ENCODE measurements at places on chromosomes 13 and 19.

DNA sequence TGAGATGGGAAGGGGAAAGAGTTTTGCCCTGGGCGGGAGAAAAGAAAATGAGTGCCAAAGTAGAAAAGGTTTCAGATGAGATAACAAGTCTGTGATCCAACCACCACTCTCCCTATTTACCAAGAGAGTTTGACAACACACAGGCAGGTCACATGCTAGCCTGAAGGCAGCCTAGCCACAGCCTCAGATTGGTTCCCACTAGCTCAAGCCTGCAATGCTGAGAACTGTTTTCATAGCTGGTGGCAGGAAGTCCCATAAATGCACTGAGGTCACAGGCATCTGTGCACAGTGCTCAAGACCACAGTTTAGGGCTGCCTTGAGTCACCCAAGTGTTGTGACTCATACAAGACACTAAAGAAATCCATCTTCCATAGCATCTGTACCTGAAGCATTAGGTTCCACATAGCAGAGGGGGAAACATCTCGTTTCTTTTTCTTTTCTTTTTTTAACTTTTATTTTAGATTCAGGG, 18.5 kb upstream of the POP4 start:
- no peak for DNase-seq

- no peak for DNase-seq
Measured at GRCh38 chr13:28474491-28475134, 20.3 kb downstream of the FLT1 start.

DNA sequence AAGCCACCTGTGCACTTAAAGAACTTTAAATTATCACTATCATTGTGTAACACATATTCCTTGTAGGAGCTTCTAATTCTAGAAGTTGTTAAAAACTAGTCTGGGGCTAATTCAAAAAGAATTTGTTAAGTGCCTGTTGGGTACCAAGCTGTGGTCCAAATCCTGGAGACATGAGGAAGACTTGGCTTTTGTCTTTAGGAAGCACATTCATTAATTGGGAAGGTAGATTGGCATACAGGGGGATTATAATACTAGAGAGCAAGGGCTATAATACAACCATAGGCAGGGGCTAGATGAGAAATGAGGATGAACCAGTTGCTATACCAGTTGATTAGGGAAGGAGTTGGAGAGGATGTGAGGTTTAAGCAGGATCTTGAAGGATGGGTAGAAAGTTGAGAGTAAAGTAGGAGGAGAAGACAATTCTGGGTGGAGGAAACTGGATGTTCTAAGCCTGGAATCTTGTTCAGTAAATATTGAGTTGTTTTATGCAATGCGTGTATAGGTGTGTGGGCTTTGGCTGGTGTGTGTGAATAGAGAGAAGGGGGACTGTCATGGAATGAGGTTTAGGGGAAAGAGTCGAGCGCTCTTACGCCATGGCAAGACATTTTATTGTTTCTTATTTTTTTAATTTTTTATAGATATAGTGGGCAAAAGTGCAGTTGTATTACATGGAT, 350.1 kb downstream of the GPC5 start:
- DNase-seq, result no peak

GRCh38 chr13:98246538-98247172, 69.6 kb upstream of the RNF113B start:
- DNase-seq, result no peak

GRCh38 chr13:87131611-87132010, 539.6 kb upstream of the SLITRK5 start:
- DNase-seq, result no peak

DNA sequence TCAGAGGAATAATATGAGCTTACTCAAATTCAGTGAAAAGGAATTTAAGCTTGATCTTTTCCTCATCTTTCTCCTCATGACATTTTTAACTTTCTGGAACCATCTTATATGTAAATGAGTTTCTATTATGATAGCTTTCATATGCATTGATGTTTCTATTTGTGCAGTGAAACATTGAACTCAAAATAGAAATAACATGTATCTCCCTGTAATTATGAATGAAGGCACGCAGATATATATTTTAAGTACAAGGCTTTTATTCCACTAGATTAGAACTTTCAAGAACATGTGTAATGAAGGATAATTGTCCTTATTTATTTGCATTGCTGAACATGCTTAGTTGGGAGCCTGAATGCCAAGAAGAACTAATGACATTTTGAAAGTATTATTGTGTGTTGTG, 1391.7 kb upstream of the MIR17HG start:
- no peak for DNase-seq

DNA sequence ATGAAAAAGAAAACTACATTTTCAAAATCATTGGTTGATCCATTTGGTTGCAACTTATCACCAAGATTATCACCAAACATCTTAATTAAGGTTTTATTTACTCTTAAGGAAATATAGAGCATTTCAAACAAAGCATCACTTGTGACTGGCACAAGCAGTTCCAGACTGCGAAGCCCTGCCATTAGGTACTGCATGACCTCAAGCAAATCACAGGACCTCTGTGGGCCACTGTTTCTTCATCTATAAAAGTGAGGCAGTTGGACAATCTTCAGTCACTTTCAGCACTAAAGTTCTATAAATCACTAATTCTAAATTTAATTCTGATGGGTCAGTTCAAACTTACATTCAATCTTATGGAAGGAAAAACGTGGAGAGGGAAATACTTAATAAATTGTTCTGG, 2.0 kb downstream of the ELF1 start:
- DNase-seq, result no peak

GRCh38 chr13:45932676-45933075, 81.1 kb upstream of the SIAH3 start:
- no peak for DNase-seq

DNA sequence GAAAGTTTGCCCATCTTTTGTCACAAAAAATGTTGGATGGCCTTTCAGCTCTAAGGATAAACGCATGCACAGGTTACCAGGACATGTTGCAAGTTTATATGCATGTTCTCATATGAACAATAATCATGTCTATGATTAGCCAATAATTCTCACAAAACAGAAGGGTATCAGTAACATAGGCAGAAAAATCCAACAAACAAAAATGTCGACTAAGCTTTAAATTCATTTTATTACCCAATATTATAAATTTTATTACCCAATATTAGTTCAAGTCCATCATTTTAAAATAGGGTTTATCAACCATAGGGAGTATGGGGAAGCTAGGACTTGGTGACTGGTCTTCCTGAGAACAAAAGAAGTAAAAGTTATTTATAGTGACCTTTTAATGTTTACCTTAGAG, 93.1 kb downstream of the ENOX1 start:
- no peak for DNase-seq

GRCh38 chr19:16051254-16052025, 24.9 kb upstream of the TPM4 start:
- DNase-seq, result no peak

DNA sequence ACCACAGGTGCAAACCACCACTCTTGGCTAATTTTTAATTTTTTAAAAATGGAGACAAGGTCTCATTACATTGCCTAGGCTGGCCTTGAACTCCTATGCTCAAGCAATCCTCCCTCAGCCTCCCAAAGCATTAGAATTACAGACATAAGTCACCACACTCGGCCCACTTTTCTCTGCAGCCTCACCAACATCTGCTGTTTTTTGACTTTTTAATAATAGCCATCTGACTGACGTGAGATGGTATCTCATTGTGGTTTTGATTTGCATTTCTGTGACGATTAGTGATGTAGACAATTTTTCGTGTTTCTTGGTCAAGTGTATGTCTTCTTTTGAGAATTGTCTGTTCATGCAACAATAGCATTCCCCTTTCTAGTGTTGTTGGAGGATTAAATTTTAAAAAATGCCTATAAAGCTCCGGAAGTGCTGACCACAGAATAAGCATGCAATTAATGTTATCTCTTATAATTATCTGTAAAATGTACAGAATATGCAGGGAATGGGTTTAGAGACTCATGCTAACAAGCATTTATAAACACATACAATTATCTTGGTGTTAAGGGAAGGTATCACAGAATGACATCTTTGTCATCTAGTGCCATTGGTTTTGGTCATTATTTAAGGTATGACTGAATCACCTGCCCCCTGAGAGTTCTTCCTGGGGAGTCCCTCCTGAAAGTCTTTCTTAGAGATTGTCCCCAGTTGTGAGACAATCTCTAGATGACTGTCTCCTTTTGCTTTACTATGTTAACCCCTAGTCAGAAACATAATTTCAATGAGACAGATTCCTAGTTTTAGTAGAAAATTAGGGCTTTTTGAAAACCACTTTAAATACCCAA, 118.5 kb upstream of the SERTM1 start:
- DNase-seq, result no peak

- no peak for DNase-seq
Measured at GRCh38 chr13:99979453-99980200, 2.0 kb upstream of the ZIC2 start.

DNA sequence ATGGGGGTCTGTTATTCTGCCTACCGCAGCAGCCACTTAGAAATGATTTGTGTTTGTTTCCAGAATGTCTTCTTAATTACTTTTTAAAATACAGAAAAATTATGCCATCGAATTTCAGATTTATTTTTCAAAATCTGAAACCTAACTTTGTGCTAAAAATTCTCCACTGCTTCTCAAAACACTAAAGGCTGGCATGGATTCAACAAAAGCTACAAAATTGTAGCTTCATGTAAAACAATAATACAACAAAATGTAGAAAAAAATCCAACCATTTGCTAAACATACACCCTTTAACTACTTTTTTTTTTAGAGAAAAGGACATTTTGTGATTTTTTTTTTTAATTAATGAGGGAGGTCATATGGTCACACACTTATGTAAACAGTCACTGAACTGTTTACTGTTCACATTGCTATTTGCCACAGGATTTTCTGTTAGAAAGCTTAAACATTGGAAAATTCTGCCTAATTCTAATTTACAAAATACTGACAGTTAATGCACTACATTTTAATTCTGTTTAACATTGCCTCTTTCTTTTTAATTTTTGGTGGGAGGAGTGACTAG, 606.6 kb downstream of the DCT start:
- no peak for DNase-seq

- DNase-seq, result no peak
Measured at GRCh38 chr13:64627654-64628053, 2602.5 kb downstream of the PCDH9 start.

DNA sequence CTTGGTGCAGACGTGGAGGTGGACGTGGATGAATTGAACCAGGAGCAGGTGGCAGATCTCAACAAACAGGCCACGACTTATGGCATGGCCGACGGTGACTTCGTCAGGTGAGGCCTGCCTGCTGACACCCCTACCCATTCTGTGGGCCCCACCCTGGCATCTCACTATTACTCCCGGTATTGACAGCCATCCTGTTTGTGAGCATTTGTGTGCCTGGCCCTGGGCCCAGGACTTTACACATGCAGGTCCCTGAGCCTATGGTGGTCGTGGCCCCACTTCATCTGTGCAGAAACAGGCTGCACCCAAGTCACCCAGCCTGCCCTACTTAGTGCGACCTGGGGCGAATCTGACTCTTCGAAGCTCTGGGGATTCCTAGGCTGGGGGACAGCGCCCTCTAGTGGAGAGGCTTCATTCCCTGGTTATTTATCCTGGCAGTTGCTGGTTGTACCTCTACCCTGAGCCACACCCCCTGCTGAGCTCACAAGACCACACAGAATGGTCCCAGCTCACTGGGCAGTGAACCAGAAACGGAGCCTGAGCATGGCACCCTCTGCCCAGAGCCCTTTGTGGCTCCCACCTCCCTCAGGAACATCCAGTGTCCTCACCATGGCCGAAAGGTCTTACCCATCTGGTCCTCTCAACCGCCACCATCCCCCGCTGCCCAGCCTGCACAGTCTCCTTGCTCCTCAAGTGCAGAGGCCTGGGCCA, 16.9 kb downstream of the ZNF296 start:
- peak; percentile 72 for DNase-seq

DNA sequence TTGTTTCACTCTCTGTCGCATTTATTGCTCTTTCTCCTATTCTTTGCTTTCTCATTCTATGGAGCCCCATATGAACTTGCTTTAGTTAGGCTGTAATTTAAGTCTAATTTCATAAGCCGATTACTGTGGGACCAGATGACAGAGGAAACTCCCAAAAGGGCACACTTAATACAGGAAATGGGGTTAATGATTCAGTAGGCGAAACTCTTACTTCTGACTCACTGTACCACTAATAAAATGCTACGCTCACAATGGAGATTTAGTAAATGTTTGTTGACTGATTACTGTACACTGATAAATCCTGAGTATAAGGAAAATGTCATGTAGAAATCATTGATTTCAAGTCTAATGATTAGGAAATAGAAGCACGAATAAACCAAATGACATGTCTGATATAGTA, 276.4 kb downstream of the KLF5 start:
- DNase-seq, result no peak

DNA sequence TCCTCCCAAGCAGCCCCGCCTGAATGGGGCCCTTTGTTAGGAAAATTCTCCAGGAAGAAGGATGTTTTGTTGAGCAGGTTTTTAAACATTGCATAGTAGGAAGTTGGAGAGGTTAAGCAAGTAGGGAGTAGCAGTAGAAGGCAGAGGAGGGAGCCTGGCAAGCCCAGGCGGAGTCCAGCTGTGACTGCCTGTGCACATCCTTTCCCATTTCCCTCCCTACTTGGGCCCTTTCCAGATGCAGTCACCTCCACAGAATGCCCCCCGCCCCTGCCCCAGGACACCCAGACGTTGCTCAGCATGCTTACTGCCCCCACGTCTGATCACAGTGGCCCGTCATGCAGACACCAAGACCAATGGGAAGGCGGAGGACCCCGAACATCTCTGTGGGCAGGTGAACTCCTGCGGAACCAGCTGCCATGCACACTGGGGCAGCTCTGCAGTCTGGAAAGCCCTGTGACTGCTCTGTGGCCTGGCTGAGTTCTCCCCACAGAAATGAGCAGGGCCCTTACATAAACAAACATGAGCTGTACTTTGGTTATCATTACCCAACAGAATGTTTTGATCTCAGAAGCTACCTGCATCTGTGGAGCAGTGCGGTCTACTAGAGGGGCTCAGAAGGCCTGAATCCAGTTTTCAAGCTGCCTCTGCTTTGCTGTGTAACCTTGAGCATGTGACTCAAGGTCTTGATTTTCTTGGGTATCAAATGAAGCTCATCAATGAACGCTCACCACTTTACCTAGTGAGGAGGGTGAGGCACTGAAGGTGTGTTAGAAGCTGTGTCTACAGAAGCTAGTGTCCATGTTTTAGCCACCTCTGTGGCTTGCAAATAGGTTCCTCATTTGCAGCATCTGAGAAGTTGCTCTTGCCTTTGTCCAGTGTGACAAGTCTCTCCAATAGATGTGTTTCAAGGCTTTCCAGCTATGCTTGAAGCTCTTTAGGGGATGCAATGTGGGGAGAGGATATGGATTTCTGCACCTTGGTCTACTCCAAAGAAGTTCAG, 84.2 kb downstream of the TNFRSF19 start:
- no peak for DNase-seq

- no peak for DNase-seq
Measured at GRCh38 chr13:74706801-74707200, 572.6 kb upstream of the KLF12 start.

- DNase-seq, result no peak
Measured at GRCh38 chr19:49389406-49389805, 1.4 kb downstream of the KASH5 start.
